Endodermal cell (in vitro differentiated cells): ENCODE measurements at places on chromosomes 3 and 15. TPM values are rescaled to one million over a fixed set of nuclear protein-coding genes. Genes with fewer than 3 reads are reported as not detected.

Gene ADGRG7
- total RNA-seq, result 2.1 to 4.3 TPM (median 3.1 TPM) in 3 replicates

GRCh38 chr3:111596328-111596727 is 1.2 kb upstream of the ZBED2 start:
- H3K27me3 ChIP-seq, result no peaks in the 10 kb centered on the region
- H3K36me3 ChIP-seq, result no peaks in the 10 kb centered on the region
- no peak overlapping the region for H3K4me3 ChIP-seq
- no peak overlapping the region for H3K27ac ChIP-seq

DNA sequence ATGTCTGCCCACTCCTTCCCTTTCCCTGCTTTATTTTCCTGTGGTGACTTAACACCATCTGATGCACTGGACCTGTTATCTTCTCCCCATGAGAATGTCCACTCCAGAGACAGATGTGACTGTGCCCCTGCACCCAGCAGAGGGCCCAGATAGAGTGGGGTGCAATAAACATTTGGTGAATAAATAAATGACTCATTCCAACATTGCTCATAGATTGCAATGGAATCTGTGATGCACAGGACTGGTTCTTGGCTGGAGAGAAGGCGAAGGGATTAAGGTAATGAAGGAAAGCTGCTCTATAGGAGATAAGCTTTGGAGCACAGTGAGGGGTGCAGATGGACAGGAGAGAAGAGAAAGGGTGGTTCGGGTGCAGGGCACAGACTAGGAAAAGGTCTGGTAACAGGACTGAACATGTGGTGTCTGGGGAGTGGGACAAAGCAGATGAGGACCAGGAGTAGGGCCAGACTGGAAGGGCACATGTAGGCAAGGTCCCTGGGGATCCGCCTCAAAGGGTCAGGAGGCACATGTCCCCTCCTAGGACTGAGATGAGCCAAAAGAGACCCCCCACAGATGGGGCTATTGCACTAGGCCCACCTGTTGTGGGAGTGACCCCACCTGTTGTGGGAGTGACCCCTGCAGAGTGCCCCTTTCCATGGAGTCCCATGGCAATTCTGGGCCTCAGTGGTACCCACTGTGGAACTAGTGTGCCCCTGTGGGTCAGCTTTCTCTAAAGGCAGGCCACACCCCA is 17.5 kb upstream of the POC1A start:
- H3K4me3 ChIP-seq, result no peak overlapping the region
- no peaks in the 10 kb centered on the region for H3K27me3 ChIP-seq
- no peak for DNase-seq
- H3K36me3 ChIP-seq, result no peaks in the 10 kb centered on the region

Gene PDZRN3
- 4.8 to 7.9 TPM (median 6.1 TPM) in 3 replicates for total RNA-seq

- no peaks in the 10 kb centered on the region for H3K27me3 ChIP-seq
- no peak overlapping the region for H3K4me3 ChIP-seq
- H3K27ac ChIP-seq, result no peak overlapping the region
- peaks cover 8% of the 10 kb centered on the region for H3K36me3 ChIP-seq
These were observed 36.6 kb downstream of the CCK start for GRCh38 chr3:42229266-42229941.

DNA sequence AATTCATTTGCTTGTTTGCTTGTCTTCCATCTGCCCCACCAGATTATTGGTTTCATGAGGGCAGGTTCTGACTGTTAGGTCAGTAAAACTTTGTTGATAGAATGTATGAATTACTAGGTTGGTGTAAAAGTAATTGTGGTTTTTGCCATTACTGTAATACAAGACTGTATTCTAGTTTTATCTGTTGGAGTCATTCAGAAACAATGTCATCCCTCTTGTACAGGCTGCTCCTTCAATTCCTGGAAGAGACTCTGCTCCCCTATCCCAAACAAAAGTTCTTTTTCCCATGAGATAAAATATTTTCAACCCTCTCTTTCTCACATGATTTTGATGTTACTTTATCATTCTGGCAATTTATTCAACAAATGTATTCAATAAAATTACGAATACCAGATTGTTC is 115.0 kb downstream of the CHST2 start:
- no peaks in the 10 kb centered on the region for H3K4me1 ChIP-seq
- H3K27me3 ChIP-seq, result no peaks in the 10 kb centered on the region
- H3K36me3 ChIP-seq, result no peaks in the 10 kb centered on the region
- H3K4me3 ChIP-seq, result no peak overlapping the region

DNA sequence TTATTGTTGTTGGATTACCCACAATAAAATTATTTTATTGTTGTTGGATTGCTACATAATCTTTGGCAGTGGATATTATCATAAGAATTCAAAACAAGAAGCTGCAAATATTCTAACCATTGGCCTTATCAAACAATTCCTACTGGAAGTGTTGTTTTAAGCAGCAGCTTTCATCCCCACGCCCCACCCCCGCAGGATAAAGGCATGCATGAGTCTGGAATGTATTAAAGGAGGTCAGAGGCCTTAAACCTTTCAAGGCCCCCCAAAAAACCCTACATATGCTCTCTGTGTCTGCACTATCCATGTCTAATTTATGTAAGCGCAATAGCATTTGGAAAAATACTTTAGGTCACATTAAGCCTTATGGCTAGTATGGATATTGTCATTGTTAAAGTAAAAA is 23.1 kb downstream of the P3H2 start:
- H3K27ac ChIP-seq, result no peak overlapping the region
- peak; percentile 71 for DNase-seq
- peak overlapping the region; percentile 4 for H3K4me3 ChIP-seq
- peaks cover 80% of the 10 kb centered on the region for H3K36me3 ChIP-seq

GRCh38 chr15:43899928-43900327 is 73.1 kb downstream of the WDR76 start:
- no peak overlapping the region for H3K4me3 ChIP-seq
- H3K36me3 ChIP-seq, result no peaks in the 10 kb centered on the region

GRCh38 chr3:117165176-117165575 is 455.6 kb downstream of the TUSC7 start:
- no peaks in the 10 kb centered on the region for H3K36me3 ChIP-seq
- DNase-seq, result no peak
- no peaks in the 10 kb centered on the region for H3K4me1 ChIP-seq
- peak overlapping the region; percentile 81 for H3K27ac ChIP-seq
- no peaks in the 10 kb centered on the region for H3K27me3 ChIP-seq

DNA sequence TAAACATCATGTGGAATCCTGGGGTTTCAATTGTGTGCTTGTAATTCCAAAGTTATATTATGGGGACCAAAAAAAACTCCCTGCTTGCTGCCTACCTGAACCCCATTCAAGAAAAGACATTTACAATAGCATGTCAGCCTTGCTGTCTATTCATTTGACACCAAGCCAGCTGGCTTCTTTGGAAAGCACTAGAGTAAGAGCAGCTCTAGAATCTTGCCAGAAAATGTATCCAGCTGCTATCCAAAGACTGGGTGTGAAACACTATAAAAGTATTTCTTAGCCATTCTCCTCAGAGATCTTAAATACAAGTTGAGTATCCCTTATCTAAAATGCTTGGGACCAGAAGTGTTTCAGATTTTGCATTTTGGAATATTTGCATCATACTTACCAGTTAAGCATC is 87.4 kb downstream of the RAD18 start:
- no peak for DNase-seq
- H3K27me3 ChIP-seq, result no peaks in the 10 kb centered on the region
- H3K4me3 ChIP-seq, result no peak overlapping the region
- peaks cover 6% of the 10 kb centered on the region for H3K4me1 ChIP-seq

GRCh38 chr15:33028495-33028894 is 166.0 kb downstream of the FMN1 start:
- H3K27ac ChIP-seq, result no peak overlapping the region
- no peak overlapping the region for H3K4me3 ChIP-seq
- H3K4me1 ChIP-seq, result no peaks in the 10 kb centered on the region
- no peaks in the 10 kb centered on the region for H3K27me3 ChIP-seq
- H3K36me3 ChIP-seq, result no peaks in the 10 kb centered on the region

Gene CFAP91
- 4.1 to 10.5 TPM (median 9.8 TPM) in 3 replicates for total RNA-seq

Gene RPL4
- total RNA-seq, result 3,227 and 3,380 TPM in 2 replicates

GRCh38 chr15:100879061-100879463 is 569 bp upstream of the ALDH1A3 start:
- DNase-seq, result peak; percentile 68
- no peak overlapping the region for H3K27ac ChIP-seq
- H3K36me3 ChIP-seq, result no peaks in the 10 kb centered on the region
- peaks cover 3% of the 10 kb centered on the region for H3K4me1 ChIP-seq
- H3K4me3 ChIP-seq, result peak overlapping the region; percentile 49

GRCh38 chr3:7461202-7461825 is 600.4 kb downstream of the GRM7 start:
- H3K27me3 ChIP-seq, result no peaks in the 10 kb centered on the region
- H3K36me3 ChIP-seq, result no peaks in the 10 kb centered on the region
- H3K4me3 ChIP-seq, result no peak overlapping the region
- H3K27ac ChIP-seq, result no peak overlapping the region
- no peak for DNase-seq
- no peaks in the 10 kb centered on the region for H3K4me1 ChIP-seq

DNA sequence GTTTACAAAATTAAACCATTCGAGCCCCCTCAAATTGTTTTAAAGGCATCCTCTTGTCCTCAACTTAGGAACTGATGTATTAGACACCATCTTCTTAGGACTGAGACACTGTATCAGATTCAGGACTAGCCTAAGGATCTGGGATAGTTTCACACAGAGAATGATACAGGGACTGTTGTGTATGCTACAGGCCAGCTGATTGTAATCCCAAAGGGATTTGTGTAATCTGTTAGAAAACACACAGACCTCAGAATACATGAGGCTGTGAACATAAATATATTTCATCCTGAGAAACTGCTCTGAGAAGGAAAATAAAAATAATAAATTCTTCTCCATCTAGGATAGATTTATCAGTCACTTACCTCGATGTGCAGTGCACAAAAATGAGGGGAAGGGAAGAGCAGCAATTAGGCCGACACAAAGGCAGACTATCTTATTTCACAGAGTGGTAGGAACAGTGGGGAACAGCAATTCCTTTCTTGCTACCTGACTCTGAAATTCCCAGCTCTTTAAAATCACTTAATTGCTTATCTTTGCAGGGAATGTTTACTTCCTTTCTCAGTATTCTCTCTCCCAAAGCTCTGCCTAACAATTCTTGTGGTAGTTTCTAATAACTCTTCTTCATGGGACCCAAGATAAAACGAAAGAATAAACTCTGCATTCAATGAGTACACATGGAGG is 322.5 kb downstream of the MAGI1 start:
- no peaks in the 10 kb centered on the region for H3K27me3 ChIP-seq
- no peak overlapping the region for H3K4me3 ChIP-seq
- peaks cover 17% of the 10 kb centered on the region for H3K4me1 ChIP-seq
- DNase-seq, result no peak
- no peaks in the 10 kb centered on the region for H3K36me3 ChIP-seq

Gene SLC24A5
- not detected in 2 replicates for total RNA-seq

GRCh38 chr15:62873203-62873602 is 169.3 kb upstream of the TPM1 start:
- H3K27ac ChIP-seq, result no peak overlapping the region
- H3K4me1 ChIP-seq, result no peaks in the 10 kb centered on the region
- DNase-seq, result peak; percentile 39
- H3K27me3 ChIP-seq, result no peaks in the 10 kb centered on the region
- no peak overlapping the region for H3K4me3 ChIP-seq

GRCh38 chr3:50265571-50265970 is 3.4 kb upstream of the SEMA3B start:
- H3K4me3 ChIP-seq, result no peak overlapping the region
- H3K4me1 ChIP-seq, result peaks cover 14% of the 10 kb centered on the region
- H3K27ac ChIP-seq, result peak overlapping the region; percentile 92

Gene CSTA
- not detected in 3 replicates for total RNA-seq

- H3K36me3 ChIP-seq, result no peaks in the 10 kb centered on the region
- H3K4me3 ChIP-seq, result no peak overlapping the region
- H3K4me1 ChIP-seq, result no peaks in the 10 kb centered on the region
- DNase-seq, result no peak
- no peaks in the 10 kb centered on the region for H3K27me3 ChIP-seq
These were observed 215.9 kb upstream of the STAC start for GRCh38 chr3:36164400-36164799.

Gene CFAP100
- 0.44 TPM in 1 of 3 replicates, not detected in the others for total RNA-seq

GRCh38 chr3:192494174-192494573 is 233.2 kb downstream of the FGF12 start:
- no peak overlapping the region for H3K4me3 ChIP-seq
- H3K27me3 ChIP-seq, result no peaks in the 10 kb centered on the region
- DNase-seq, result no peak
- H3K36me3 ChIP-seq, result no peaks in the 10 kb centered on the region
